ENCODE measurements at places on chromosomes 16 and 17.

DNA sequence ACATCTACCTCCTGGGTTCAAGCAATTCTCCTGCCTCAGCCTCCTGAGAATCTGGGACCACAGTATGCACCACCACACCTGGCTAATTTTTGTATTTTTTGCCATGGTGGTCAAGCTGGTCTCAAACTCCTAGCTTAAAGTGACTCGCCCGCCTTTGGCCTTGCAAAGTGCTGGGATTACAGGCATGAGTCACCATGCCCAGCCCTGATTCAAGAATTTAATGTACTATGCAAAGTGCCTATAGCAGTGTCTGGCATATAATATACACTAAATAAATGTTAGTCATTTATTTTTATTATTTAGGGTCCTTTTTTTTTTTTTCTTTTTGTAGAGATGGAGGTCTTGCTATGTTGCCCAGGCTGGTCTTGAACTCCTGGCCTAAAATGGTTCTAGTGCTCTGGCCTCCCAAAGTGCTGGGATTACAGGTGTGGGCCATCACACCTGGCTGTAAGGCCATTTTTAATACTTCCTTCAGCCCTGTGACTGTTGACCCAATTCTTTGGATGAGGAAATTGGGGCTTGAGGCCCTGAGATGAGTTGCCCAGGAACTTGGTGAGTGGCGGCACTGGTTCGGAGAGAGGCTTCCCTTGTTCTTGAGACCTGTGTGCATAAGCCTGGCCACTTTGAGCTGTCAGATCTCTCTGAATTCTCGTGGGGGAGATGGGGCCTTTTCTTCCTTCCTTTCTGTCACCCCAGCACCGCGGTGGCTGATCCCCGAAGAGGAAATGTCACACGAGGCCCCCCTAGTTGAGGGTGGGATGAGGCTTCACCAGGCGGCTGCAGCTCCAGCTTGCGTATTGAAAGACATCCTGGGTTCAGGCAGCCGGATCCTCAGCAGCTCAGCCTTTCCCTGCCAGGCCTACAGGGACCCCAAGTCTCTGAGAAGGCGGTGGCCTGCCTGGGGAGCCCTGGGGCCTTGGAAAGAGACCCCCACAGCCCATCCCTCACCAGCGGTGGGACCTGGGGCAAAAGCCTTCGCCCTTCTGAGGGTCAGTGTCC lies 38.7 kb downstream of the LAT start:
- DNase-seq: peak; percentile 17

DNA sequence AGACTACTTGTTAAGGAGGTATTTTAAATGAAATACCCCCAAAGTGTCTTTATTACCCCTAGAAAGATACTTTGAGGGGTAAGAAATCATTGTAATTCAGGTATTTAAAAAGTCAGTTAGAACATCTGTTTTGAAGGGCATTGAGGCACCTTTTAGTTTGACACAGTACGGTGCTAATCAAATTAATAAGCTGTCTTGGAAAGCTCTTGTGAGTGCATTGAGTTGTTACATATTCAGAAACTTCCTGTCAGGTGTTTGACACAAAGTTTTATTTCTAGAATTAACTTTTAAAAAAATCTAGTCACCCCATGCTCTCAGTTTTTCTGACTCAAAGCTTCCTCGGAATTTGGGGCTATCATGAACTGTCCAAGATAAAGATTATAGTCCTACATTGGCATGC lies 4.6 kb downstream of the RBBP6 start:
- no peak for DNase-seq

GRCh38 chr17:59941131-59941530 lies 23.4 kb downstream of the RNFT1 start:
- DNase-seq: no peak

- no peak for DNase-seq
Observed at GRCh38 chr16:79839466-79840341, 239.2 kb upstream of the MAF start.

DNA sequence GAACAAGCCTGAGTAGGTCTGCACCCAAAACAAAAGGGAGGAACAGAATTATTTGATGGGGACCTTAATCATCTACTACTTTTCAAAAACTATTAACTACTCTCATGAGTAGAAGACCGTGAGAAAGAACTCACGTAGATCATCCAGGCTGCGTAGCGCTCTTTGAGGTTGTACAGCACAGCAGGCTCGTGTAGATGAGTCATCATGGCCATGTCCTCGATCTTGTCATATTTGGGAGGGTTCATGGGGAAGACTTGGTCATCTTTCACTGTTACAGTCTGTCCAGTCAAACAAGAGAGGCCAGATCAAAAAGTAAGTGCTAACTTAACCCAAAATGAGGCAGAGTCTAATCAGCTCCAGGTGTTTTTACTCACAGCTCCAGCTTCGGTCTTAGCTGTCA lies 2.3 kb downstream of the MYH1 start:
- no peak for DNase-seq

DNA sequence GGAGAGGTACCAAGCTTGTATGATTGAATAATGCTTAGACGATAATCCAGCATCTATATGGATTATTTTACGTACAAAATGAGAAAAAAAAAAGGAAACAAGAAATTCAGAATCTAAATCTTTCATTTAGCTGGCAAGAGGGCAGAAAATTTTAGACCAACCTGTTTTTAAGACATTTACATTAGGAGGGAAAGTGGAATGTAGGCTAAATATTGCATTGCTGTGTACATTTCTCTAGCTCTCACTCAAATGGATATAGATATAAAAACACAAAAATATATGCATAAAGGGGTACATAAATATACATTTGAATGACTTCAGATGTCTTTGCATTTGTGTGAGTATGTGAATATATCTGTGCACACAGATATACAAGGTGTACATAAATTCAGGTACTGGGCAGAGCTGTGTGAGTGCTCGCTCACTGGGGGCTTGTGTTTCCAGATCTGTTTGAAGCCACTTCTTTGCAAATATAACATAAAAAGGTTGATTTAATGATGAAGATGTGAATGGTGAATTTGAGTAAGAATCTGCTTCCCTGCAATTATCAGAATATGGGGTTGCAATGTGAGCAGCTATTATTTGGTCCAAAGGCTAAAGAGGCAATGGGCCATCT lies 14.2 kb upstream of the ZFHX3 start:
- no peak for DNase-seq

DNA sequence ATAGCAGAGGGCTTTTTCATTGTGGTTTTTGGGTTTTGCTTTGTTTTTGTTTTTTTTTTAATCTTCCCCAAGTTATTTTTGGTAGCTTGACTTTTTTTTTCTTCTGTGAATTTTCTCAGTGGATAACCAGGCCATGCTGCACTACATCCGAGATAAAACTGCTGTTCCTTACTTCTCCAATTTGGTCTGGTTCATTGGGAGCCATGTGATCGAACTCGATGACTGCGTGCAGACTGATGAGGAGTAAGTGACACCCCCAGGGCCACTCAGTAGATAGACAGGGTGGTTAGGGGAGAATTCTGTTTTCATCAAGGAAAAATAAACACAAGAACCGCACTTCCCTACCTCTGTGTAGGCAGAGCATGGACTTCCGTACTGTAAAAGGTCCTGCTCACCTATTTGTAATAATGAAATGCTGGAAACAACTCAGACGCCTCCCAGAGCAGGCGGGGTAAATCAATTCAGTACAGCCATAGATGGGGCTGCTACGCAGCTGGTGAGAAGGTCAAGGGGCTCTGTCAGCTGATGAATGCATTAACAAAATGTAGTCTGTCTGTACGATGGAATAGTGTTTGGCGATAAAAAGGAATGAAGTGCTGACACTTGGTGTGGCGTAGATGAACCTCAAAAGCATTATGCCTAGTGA lies 28.6 kb downstream of the CLEC16A start:
- no peak for DNase-seq

DNA sequence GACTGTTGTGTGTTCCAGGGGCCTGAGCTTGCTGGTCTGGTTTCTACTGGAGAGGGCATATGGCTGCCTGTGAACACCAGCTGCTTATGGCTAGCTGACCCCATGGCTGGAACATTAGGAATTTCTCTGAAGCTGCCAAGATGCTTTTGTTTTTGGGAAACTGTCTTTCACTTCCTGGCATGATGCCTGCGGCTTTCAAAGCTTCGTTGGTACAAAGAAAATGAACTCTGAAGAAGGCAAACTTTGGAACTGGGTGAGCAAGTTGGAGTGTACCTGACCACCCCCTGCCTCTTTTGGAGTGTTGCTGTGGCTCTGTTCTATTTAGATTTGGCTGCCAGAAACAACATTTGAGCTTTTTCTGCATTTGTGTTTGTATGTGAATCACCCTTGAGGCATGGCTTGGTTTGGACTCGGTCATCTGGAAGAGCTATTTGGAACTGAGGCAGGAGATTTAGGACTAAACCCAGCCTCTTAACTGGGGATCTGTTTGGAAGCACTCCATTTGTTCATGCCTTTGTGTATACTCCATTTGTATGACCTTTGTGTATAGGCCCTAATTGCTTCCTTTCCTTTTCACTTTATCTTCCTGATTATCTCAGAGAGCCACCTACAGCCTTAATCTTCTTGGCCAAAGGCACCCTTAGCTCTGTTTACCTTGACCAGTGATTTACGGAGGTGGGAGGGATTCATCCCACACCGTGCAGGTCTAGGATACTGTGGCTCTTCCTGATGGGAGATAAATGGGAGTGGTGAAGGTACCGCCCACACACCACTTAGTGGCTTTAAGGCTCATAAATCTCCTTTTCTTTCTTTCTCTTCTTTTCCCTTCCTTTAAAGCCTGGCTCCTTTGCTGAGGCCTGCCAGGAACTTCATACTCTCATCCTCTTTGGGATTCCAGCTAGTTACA lies 7.3 kb upstream of the CPHXL start:
- no peak for DNase-seq

DNA sequence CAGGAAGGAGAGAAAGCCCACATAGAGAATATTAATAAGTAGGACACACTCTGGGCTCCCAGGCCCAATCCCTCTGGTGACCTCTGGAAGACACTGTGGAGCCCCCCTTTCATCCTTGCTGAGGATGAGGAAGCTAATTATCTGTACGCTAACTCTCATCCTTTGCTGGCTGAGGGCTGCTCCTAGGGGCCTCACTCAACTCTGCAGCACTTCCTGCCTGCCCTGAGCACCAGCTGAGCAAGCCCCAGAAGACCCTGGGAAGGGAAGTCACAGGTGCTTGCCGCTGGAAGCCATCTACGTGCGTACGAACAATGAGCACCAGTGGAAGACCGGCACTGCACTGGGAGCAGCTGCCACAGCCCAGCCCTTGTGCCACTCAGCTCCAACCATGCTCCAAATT lies 145.8 kb upstream of the CDH5 start:
- no peak for DNase-seq

GRCh38 chr16:87618216-87618615 lies 15.9 kb downstream of the JPH3 start:
- no peak for DNase-seq

DNA sequence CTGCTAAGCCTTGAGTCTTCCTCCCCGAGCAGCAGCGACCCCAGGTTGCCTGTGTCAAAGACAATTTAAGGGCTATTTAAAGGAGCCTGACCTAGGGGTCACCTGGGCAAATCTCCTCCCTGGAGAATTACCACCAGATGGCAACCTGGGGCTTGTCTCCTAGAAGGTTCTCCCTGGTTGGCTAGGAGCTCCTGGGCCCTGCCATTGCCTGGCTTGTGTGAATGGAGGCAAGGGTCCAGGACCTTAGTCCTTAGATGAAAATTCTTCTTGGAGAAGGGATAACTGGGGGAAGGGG lies 51.3 kb upstream of the TAC4 start:
- peak; percentile 2 for DNase-seq

- DNase-seq: peak; percentile 60
Observed at GRCh38 chr17:63309021-63309420, 137.1 kb downstream of the CYB561 start.

GRCh38 chr17:66645259-66645658 lies 189.7 kb upstream of the CACNG5 start:
- no peak for DNase-seq

- no peak for DNase-seq
Observed at GRCh38 chr16:73093146-73094144, 45.5 kb upstream of the ZFHX3 start.

GRCh38 chr16:85878875-85879274 lies 20.1 kb upstream of the IRF8 start:
- DNase-seq: peak; percentile 25

DNA sequence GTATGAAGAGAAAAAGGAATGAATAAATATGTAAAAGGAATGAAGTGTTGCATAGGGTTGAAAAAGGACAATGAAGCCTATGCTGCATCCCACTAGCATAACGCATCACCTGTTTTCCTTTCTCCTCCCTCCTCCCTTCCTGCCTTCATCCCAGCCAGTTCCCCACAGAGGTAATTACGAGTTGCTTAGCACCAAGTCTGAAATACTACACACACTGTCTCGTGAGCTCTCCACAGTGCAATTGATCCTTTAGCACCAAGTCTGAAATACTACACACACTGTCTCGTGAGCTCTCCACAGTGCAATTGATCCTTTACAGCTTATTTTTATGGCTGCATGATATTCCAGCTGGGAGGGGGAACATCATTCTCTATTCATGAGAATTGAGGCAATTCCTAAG lies 1.1 kb upstream of the DRC7 start:
- no peak for DNase-seq

GRCh38 chr17:77352441-77352840 lies 211.7 kb downstream of the SEC14L1 start:
- DNase-seq: no peak

GRCh38 chr17:77528516-77529327 lies 388.0 kb downstream of the SEC14L1 start:
- DNase-seq: no peak

DNA sequence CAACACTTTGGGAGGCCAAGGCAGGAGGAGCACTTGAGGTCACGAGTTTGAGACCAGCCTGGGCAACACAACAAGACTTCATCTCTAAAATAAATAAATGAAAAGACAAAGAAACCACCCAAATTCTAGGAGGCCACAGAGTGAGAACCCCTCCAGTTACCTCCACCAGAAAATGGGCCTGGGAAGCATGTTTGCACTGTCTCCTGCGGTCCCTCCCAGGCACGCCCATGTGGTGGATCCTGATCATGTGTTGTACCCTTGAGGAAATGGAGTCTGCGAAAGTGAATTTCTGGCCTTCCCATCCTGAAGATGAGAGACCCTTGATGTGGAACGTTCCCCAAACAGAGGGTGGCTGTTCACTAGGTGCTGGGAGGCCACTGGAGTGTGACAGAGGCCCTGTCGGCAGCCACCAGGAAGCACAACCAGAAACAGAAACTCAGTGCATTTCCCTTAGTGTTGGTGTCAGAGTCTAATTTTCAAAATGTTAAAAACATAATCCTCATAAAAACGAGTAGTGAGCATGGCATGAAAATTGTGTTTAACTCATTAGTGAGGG lies 19.2 kb upstream of the USP22 start:
- no peak for DNase-seq
